AML-193 (cell line): ENCODE measurements at places on chromosomes 7 and 10.

GRCh38 chr10:74924251-74924963 lies 98.0 kb downstream of the KAT6B start:
- DNase-seq = no peak

DNA sequence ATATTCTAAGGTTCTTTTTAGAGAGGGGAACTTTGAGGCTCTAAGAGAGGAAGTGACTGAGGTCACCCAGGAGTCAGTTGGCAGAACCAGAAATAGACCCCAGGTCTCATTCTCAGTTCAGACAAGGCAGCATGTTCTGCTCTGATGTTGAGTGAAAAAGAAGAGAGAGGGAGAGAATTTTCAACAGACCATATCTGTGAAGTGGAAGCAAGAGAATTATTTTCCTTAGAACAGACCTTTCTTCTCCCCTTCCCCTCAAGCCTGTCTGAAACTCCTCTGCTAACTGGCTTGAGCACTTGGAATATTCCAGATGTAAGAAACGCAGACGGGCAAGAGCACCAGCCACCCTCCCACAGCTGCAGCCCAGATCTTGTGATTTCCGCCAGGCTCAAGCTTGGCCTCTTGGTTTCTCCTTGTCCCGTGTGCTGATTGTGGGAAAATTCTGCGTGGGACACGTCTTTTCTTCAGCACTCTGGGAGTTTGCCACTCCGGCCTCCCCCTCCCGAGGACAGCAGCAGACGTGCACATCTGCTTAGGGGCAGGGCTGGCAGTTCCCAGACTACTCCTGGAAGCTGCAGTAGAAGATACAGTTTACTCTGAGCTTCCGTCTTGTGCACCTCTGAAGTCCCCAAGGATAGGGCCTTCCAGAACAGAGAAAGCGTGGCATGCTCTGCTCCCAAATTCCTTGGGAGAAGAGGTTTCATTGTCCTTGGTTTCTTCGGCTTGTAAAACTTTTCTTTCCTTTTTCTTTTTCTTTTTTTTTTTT lies 22.7 kb upstream of the IKZF1 start:
- DNase-seq = peak; percentile 28

GRCh38 chr10:118571123-118571522 lies 24.3 kb downstream of the PRLHR start:
- no peak for DNase-seq

GRCh38 chr7:36653663-36654355 lies 70.5 kb downstream of the AOAH start:
- DNase-seq = no peak

DNA sequence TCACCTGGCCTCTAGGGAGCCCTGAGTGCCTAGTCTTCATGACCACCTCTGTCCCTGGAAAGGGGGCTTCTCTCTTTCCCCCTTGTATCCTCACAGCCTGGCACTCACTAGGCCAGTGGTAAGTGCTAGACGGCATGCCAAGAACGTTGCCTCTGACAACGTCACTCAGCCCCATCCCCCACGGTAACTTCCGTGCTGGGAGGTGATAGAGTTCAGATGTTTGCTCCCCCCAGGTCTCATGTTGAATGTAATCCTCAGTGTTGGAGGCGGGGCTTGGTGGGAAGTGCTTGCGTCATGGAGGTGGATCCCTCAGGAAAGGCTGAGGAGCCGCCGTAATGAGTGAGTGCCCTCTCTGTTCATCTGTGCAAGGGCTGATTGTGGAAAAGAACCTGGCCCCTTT lies 343.3 kb upstream of the MKI67 start:
- no peak for DNase-seq

DNA sequence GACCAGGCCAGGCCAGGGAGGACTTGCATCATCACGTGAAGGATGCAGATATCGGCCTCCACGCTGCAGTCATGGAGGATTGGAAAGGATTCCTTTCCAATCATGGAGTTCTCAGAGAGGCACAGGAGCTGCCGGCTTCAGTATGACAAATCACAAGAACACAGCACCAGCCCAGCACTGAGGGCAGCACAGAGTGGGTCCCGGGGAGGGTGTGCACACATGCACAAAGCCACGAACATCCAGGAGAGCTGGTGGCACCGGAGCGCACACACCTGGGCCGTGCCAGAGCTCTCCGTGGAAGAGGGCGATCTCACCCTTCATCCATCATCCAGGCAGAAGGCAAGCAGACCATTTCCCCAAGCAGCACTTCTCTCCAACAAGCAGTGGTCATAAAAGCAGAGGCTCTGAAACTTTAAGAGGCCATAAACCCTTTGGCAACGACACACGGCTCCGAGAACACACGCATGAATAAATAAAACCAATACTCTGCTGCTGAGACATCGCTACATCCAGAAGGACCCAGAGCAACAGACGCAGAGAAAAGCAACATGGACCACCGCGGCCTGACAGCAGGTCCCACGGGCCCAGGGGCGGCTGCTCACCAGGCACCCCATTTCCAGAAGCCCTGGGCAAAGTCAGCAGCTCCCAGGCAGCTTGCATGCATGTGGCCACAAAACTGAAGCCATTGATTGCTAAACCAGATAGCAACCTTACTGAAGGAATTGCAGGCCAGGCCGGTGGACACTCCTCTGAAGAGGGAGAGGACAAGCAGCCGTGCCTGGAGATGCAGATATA lies 180.8 kb downstream of the USP6NL start:
- DNase-seq = no peak

DNA sequence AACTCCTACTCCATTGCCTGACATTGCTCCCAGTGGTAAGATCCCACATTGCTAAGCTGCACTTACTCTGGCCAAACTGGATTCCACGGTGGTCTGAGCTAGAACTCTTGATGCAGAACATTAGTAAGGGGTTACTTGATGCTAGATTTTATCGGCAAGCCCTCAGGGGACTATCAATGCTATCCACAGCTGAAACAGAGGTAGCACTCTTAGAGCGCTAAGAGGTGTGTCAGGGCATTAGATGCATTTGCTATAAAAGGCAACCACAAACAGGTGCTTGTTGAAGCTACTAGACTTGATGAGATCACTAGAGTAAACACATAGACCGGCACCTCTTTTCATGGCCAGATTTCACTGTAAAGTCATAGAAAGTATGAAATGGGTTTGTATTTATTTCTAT lies 116.3 kb downstream of the MDFIC start:
- no peak for DNase-seq

DNA sequence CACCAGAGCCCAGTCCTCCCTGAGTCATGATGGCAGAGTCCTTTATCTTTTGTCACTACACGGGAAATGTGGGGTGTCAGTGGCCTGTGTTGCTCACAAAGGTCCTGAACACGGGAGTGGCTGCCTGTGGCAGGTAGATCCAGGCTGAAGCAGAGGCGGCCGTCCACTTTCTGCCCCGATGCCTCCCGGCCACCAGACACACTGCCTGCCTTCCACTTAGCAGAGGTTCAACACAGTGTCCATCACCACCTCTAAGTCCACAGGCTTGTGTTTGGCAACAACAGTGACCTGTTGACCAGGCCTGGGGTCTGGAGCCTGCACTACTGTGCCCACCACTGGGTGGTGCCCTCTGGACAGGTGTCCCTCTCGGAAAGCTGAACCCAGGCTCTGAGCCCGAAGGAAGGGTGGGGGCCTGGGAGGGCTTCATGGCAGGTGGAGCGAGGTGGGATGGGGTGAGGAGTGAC lies 49.9 kb upstream of the CAMK2B start:
- DNase-seq = no peak

DNA sequence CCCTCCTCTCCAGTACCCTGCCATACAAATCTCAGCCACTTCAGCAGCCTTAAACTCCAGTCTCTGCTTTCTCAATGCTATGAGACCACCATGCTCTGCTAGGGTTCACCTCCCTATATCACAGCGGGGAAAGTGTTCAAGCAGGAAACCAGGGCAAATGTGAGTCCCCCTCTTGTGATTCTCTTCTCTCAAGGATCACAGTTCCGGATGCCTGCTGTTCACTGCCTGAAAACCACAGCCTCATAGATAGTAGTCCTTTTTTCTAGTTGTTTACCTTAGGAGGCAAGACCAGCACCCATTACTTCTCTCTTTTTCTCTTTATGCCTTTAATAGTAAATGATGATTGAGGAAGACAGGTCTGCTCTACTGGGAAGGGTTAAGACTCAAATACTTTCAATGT lies 100.8 kb downstream of the SGMS1 start:
- DNase-seq = no peak

GRCh38 chr10:79061441-79062315 lies 7.1 kb upstream of the ZMIZ1 start:
- no peak for DNase-seq

DNA sequence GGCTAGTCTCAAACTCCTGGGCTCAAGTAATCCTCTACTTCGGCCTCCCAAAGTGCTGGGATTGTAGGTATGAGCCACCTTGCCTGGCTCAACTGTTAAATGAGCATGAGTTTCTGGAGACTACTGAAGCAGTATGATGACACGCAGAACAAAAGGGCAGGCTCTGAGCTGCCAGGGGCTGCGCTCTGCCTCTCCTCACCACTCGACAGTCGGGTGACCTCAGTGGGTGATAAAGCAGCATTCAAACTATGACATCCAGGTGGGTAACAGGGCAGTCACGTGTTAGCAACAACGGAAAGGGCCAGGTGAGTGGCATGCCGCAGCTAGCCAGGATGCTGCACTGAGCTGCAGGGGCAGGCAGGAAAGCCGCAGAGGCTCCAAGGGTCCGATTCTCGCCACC lies 71.5 kb downstream of the CYTH3 start:
- DNase-seq = no peak

DNA sequence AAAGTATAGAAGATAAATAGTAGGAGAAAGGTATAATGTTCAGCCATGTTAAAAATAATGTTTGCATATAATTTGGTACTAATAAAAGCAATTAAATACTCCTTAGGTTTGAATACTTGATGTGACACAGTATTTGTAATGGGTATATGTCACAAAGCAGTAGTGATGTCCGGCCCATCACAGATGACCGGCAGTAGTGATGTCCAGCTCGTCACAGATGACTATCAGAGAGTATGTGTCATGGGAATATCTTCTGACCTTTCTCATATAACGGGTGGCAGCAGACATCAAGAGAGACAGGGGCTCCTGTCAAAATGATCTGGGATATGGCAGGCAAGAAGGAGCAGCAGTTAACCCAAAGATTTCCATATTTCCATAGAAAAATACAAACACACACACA lies 477.4 kb upstream of the KLF6 start:
- DNase-seq = no peak

DNA sequence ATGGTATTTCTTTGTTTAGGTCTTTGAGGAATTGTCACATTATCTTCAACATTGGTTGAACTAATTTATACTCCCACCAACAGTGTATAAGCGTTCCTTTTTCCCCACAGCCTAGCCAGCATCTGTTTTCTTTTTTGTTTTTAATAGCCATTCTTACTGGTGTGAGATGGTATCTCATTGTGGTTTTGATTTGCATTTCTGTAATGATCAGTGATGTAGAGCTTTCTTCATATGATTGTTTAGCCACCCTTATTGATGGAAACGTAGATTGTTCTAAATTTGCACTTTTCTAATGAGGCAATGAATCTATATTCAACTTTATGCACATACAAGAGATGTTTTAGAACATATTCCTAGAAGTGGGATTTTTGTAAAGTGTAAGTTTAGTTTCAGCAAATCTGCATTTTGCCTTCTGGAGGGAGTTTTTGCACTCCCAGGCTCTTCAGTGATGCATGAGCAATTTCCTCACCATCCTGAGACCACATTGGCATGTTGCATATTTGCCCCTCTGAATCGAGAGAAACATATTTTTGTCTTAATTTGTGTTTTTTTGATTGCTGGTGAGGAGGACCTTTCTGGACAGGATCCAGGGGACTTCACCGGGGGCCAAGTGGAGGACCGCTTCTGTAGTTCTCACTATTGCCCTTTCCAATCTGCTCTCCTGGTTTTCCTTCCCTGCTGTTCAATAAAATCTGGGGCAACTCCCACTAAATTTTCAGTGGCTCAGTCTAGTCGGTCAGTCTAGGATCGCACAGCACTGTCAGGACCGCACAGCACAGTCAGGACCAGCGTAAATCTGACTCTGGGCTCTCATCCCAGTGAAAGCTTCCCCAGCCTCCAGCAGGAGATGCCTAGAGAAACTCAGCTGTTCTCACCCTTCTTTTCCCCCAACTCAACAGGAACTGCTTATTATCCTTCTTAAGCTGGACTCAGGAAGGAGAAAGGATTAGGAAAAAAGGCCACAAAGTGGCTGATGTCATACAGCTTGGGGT lies 157.0 kb downstream of the PTPN20 start:
- no peak for DNase-seq

DNA sequence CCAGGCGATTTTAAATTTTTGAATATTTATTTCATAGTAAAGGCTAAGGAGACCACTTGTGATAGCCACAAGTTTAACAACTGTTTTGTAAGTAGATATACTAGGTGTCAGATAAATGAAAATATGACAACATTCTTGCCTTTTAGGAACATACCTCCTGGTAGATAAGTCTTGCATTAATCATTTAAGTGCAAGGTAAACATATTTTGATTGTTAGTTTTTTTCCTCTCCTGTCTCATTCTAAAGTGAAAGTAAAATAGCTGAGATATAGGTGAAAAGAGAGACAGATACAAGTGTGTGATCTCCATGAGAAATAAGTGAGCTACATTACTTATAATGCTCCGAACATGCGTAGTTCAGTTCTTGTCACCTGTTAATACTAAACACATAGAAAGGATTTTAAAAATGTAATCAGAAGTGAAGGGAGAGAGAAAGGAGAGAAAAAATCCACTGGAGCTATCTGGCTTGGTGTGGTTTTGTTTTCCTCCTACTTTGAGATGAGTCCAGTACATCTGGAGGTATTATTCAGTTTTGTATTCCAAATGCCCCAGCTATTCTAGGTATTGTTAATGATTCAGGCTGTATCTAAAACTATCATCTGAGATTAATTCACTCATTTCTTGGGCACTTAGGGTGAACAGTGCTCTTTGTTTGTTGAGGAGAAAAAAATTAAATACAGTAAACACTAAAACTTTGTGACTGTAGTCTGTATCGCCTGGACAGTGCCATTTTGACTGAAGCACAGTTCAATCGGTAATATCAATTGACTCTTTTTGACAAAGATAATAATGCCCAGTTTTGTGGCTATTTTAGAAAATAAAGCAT lies 21.2 kb downstream of the GLCCI1 start:
- DNase-seq = no peak

GRCh38 chr7:101598986-101599771 lies 29.9 kb downstream of the MYL10 start:
- no peak for DNase-seq

GRCh38 chr7:106278695-106279094 lies 6.1 kb downstream of the NAMPT start:
- no peak for DNase-seq

DNA sequence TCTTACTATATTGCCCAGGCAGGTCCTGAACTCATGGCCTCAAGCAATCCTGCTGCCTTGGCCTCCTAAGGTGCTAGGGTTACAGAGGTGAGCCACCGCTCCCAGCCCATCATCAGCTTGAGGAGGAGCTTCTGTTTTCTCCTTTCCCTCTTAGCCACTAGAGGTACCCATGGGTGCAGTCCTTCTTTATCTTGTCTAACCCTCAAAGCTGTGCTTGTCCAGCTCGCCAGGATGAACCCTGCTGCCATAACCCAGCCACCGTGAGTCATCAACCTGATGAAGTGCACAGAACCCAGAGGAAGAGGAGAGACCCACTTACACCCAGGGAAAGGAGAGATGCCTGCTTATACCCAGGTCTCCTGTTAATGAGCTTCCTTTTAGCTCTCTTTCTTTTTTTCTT lies 133.4 kb downstream of the CUL2 start:
- no peak for DNase-seq
